ENCODE measurements at places on chromosomes 5 and 9. TPM values are rescaled to one million over a fixed set of nuclear protein-coding genes. Genes with fewer than 3 reads are reported as not detected.

Gene KIAA1191
- 109 TPM for total RNA-seq

Gene QRFP
- total RNA-seq, result not detected

Gene HACD4
- total RNA-seq, result 0.72 TPM

Gene WDR36
- total RNA-seq, result 31.6 TPM

Gene TMEM38B
- 19.3 TPM for total RNA-seq

DNA sequence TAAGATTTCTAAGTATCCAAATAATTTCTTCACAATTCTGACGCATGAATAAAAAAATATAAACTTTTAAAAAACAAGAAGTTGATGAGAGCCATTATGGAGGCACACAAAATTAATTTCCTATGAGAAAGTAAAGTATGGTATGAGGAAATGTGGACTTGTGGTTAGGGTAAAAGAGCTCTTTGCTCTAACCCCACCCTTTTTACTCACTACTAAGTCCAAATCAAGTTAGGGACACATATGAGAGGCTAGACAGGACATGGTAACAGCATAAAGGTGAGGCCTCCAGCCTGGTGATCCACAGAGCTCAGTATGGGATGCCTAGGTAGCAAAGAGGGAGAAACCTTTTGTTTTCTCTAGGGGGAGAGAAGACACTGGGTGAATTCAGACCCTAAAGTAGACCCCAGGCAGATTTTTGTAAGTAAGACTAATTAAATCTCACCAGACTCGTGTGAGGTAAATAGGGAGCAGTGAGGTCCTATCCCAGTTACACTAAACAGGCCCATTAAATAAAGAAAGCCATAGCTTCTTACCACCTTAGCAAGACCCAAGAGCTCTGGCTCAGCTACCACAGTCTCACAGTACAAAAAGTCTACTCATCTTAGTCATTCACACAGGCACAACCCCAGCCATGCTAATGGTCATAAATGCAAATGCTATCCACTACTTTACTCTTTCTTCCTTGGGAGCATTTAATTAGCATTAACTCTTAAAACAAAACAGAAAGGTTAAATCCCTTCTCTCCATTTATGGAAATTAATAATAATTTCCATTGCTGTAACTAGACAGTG, 42.6 kb downstream of the MLLT3 start:
- no peak overlapping the region for H3K4me3 ChIP-seq
- no peak overlapping the region for H3K27ac ChIP-seq

- DNase-seq, result no peak
- H3K36me3 ChIP-seq, result no peaks in the 10 kb centered on the region
- H3K4me3 ChIP-seq, result no peak overlapping the region
Observed at GRCh38 chr9:132585954-132586829, 3.8 kb downstream of the BARHL1 start.

DNA sequence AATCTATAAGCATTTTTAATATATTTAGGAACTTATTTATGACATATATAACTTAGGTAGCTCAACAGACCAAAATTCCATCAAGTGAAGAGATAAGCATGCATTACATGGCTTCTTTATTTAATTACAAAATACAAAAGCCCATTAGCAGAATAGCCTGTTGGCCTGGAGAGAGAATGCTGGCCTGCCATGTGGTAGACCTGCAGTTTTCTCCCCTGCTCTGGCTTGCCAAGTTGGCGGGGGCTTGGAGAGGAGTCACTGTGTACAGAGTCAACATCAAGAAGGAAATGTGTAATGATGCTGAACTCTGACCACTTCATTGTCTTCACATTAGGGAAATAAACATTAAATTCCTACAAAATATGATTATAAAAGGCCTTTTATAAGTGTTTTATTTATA, 69.8 kb upstream of the CNTLN start:
- H3K36me3 ChIP-seq, result no peaks in the 10 kb centered on the region
- H3K4me3 ChIP-seq, result no peak overlapping the region
- DNase-seq, result no peak
- H3K27ac ChIP-seq, result no peak overlapping the region

- H3K4me3 ChIP-seq, result no peak overlapping the region
- peaks cover 12% of the 10 kb centered on the region for H3K4me1 ChIP-seq
- H3K27me3 ChIP-seq, result no peaks in the 10 kb centered on the region
- H3K36me3 ChIP-seq, result peaks cover 16% of the 10 kb centered on the region
Observed at GRCh38 chr5:171989946-171990712, 16.3 kb downstream of the FBXW11 start.

DNA sequence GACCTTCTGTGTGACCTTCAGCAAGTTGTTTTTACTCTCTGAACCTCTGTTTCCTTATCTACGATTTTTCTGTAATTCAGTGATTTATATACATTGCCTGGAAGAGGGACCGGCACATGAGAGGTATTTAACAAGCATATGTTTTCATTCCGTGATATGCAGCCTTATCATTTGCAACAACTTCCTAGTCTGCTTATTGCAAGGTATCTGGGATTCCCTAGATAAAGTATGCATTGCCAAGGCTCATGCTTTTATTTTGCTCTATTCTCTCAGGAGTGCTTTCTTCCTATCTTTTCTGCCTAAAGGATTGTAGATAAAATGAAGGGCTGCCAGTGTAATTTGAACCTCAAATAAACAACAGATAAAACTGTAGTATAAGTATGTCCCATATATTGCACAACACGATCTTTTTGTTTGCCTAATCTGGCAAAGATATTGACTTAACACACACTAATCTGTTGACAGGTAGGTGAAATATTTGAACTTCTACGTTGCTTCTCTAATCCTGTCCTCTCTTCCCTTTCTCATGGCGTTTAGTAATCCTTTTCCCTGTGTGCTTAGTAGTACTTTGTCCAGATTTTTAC, 377.2 kb upstream of the TNC start:
- H3K27me3 ChIP-seq, result peaks cover 9% of the 10 kb centered on the region
- no peaks in the 10 kb centered on the region for H3K36me3 ChIP-seq
- DNase-seq, result no peak
- peak overlapping the region; percentile 4 for H3K27ac ChIP-seq

DNA sequence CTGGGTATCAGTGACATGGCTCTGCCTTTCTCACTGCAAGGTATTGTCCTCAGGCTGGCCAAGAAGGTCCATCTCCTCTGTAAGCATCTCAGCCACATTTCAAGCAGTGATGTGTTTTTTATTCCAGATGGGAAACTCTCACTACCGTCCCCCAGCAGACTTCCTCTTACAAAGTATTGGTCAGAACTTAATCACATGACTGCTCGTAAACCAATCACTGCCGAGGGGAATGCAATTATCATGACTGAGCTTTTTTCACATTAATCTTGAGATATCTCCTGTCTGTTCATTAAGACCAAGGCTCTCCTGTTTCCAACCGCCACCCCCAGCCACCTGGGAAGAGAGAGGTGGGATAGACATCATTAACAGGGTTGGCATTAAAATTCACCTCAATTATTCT, 76.4 kb downstream of the BNC2 start:
- H3K4me3 ChIP-seq, result no peak overlapping the region
- H3K27me3 ChIP-seq, result no peaks in the 10 kb centered on the region
- no peak for DNase-seq

- peaks cover 78% of the 10 kb centered on the region for H3K27me3 ChIP-seq
- H3K4me1 ChIP-seq, result no peaks in the 10 kb centered on the region
- no peak overlapping the region for H3K27ac ChIP-seq
- H3K4me3 ChIP-seq, result no peak overlapping the region
- DNase-seq, result no peak
Observed at GRCh38 chr9:107894572-107895261, 405.1 kb upstream of the KLF4 start.

GRCh38 chr9:121671612-121672155, 20.2 kb downstream of the DAB2IP start:
- H3K4me1 ChIP-seq, result peaks cover 2% of the 10 kb centered on the region
- H3K36me3 ChIP-seq, result peaks cover 7% of the 10 kb centered on the region
- H3K4me3 ChIP-seq, result no peak overlapping the region
- no peaks in the 10 kb centered on the region for H3K27me3 ChIP-seq
- DNase-seq, result no peak
- no peak overlapping the region for H3K27ac ChIP-seq

GRCh38 chr5:434443-435146, 8.4 kb upstream of the EXOC3 start:
- no peak overlapping the region for H3K4me3 ChIP-seq
- H3K27me3 ChIP-seq, result peaks cover 6% of the 10 kb centered on the region
- H3K4me1 ChIP-seq, result peaks cover 4% of the 10 kb centered on the region
- H3K36me3 ChIP-seq, result no peaks in the 10 kb centered on the region
- no peak overlapping the region for H3K27ac ChIP-seq

GRCh38 chr5:165135565-165135964, 1630.1 kb downstream of the MAT2B start:
- no peaks in the 10 kb centered on the region for H3K27me3 ChIP-seq
- H3K36me3 ChIP-seq, result no peaks in the 10 kb centered on the region
- no peak overlapping the region for H3K4me3 ChIP-seq
- no peak for DNase-seq

DNA sequence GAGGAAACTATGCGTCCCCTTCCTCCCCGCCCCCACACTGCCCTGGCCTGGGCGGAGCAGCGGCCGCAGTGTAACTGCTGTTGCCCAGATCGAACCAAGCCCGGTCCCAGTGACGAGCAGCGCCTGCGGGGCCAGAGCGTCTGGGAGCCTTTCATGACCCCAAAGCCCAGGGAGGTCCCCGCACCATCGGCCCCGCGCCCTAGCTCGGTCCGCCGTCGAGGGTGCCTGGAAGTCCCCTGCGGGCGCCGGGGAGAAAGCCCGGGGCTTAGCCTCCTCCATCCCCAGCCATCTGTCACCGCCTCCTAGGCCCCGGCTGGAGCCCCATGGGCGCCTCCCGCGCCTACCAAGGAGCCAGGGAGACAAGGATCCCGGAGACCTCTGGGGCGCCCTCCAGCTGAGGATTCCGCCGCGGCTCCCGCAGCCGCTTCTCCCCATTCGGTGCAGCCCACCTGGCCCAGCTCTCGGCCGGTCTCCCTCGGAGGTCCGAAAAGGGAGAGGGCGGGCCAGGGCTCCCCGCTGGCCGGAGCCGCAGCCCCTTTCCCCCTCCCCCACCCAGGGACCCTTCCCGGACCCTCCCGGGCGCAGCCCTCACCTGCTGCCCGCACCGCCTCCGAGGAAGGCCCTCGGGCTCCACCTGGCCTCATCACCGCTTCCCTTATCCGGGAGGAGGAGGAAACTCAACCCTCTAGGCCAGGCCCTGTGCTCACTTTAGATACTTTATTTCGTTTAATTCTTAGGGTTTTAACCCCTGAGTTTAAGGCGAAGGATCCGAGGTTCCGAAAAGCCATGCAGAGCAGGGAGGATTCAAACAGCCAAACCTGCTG, 45.6 kb downstream of the APTX start:
- no peaks in the 10 kb centered on the region for H3K27me3 ChIP-seq
- peaks cover 27% of the 10 kb centered on the region for H3K36me3 ChIP-seq
- no peak overlapping the region for H3K27ac ChIP-seq
- peaks cover 7% of the 10 kb centered on the region for H3K4me1 ChIP-seq
- DNase-seq, result no peak

DNA sequence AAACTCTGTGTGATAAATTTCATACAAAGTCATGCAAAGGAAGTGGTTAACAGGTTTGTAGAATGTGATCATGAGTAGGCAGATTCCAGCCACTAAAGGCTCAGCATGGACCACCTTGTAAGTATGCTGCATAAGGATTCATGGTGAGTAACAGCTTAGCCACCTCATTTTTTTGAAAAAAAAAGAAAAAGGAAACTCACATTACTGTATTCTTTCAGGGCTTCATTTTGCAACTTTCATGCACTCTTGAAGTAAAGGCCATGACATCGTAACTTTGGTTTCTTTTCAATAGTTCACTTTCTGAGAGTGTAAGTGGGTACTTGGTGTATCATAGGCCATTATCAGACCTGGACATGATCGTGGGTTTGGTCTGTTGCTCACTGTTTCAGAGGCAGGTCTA, 175.1 kb downstream of the PCSK1 start:
- no peak overlapping the region for H3K27ac ChIP-seq
- H3K27me3 ChIP-seq, result no peaks in the 10 kb centered on the region
- DNase-seq, result no peak
- H3K36me3 ChIP-seq, result no peaks in the 10 kb centered on the region

Data from progenitor cell of endocrine pancreas (in vitro differentiated cells).